ENCODE measurements at places on chromosomes 5 and 9. TPM values are rescaled to one million over a fixed set of nuclear protein-coding genes. Genes with fewer than 3 reads are reported as not detected.

CHSY3 gene
- total RNA-seq = not detected

EIF4EBP3 gene
- total RNA-seq = 18.8 TPM

NXNL2 gene
- not detected for total RNA-seq

DNA sequence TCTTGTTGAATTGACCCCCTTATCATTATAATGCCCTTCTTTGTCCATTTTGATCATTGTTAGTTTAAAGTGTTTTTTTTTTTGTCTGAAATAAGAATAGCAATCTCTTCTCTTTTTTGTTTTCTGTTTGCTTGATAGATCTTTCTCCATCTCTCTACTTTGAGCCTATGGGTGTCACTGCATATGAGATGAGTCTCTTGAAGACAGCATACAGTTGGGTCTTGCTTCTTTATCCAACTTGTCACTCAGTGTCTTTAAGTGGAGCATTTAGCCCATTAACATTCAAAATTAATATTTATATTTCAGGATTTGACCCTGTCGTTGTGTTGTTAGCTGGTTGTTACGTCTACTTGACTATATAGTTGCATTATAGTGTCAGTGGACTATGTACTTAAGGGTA lies 135.4 kb downstream of the HMHB1 start:
- no peak for DNase-seq

DNA sequence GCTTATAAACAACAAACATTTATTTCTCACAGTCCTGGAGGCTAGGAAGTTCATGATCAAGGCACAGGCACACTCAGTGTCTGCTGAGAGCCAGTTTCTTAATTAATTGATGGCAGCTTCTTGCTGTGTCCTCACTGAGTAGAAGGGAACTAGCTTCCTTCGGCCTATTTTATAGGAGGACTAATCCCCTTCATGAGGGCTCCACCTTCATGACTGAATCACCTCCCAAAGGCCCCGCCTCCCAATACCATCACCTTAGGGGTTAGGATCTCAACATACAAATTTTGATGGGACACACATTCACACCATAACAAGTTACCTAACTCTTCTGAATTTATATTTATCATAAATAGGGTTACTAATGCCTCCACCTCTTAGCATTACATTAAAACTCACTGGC lies 129.8 kb downstream of the GNAQ start:
- DNase-seq = no peak

DNA sequence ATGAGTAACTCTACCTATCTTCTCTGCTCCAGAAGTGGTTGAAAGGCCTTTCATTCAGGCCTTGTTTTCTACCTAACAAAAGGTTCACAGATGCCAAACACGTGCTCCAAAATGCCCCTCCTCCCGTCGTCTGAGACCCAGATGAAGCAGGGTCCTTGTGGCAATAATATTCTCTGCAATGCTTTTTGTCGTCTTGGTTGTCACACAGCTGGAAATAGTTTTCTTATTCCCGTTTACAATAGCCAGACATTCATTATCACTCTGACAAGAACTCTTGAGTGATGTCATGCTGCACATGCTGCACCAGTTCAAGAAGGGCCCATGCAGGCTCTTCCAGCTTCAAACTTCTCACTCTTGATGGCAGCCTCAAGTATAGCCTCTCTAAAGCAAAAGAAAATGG lies 7.8 kb downstream of the LPAR1 start:
- no peak for DNase-seq

DNA sequence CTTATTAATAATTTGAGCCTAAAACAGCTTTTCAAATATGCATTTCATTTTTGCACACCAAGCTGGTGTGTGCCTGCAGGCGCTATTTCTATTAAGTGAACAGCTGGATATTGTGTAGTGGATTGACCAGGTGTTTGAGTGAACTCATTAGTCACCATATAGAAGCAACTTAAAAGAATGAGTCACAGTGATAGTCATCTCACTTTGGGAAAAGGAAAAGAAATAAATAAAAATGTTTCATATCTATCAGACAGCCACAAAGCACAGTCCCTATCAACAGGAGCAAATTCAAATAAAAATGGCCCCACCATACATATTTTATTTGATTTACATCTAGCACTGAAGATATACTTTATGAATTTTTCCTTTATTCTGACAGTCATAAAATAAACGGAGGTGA lies 456.5 kb upstream of the CDH9 start:
- no peak for DNase-seq
